ENCODE measurements at places on chromosomes 4 and X. TPM values are rescaled to one million over a fixed set of nuclear protein-coding genes. Genes with fewer than 3 reads are reported as not detected.

MGST2 gene
- 33.7 TPM for total RNA-seq

FABP2 gene
- total RNA-seq = not detected

GRCh38 chr4:148778980-148779675, 336.9 kb upstream of the NR3C2 start:
- H3K4me1 ChIP-seq = peaks cover 12% of the 10 kb centered on the region
- H3K27ac ChIP-seq = no peak overlapping the region
- no peaks in the 10 kb centered on the region for H3K27me3 ChIP-seq
- no peak for DNase-seq
- H3K4me3 ChIP-seq = no peak overlapping the region
- no peaks in the 10 kb centered on the region for H3K36me3 ChIP-seq

DNA sequence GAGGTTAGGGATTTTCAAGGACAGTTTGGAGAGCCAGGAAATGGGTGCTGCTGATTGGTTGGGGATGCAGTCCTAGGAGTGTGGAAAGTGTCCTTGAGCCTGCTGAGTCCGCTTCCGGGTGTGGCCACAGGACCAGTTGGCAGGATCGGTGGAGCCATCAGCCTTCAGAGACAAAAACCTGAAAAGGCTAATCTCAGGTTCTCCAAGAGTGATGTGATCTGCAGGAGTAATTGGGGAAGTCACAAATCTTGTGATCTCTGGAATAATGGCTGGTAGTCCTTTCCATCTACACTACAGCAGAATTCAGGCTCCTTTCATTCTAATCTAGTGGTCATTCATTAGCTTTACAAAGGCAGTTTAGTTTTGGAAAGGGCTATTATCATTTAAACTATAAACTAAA, 55.9 kb upstream of the BMP2K start:
- H3K4me3 ChIP-seq = no peak overlapping the region
- H3K36me3 ChIP-seq = peaks cover 3% of the 10 kb centered on the region
- peaks cover 22% of the 10 kb centered on the region for H3K27me3 ChIP-seq

- H3K27ac ChIP-seq = no peak overlapping the region
- H3K36me3 ChIP-seq = peaks cover 4% of the 10 kb centered on the region
- no peak overlapping the region for H3K4me3 ChIP-seq
- no peaks in the 10 kb centered on the region for H3K27me3 ChIP-seq
- no peak for DNase-seq
Observed at GRCh38 chr4:102543030-102543928, 42.1 kb downstream of the NFKB1 start.

DNA sequence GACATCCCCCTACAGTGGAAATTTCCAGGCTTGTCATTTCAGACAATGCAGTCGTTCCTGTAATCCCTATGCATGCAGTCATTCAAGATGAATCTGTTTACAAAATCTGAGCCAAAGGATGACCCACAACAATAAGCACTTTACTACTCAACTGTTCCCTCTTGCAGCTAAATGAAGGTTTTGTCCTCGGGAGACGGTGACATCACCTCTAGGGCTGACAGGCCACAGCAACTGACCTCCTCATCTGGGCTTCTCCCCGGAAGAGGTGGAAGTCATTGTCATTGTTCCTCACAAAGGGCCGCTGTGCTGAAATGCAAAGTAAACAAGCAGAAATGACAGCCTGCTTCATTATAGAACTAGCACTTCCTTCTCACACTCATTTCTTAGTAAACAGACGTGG, 29.2 kb downstream of the CLRN2 start:
- peak; percentile 35 for DNase-seq
- H3K4me3 ChIP-seq = no peak overlapping the region
- H3K27me3 ChIP-seq = no peaks in the 10 kb centered on the region
- peak overlapping the region; percentile 52 for H3K27ac ChIP-seq

- no peak overlapping the region for H3K27ac ChIP-seq
- no peaks in the 10 kb centered on the region for H3K4me1 ChIP-seq
- H3K27me3 ChIP-seq = no peaks in the 10 kb centered on the region
- no peaks in the 10 kb centered on the region for H3K36me3 ChIP-seq
- no peak overlapping the region for H3K4me3 ChIP-seq
Observed at GRCh38 chr4:184280591-184281071, 63.0 kb upstream of the ENPP6 start.

DNA sequence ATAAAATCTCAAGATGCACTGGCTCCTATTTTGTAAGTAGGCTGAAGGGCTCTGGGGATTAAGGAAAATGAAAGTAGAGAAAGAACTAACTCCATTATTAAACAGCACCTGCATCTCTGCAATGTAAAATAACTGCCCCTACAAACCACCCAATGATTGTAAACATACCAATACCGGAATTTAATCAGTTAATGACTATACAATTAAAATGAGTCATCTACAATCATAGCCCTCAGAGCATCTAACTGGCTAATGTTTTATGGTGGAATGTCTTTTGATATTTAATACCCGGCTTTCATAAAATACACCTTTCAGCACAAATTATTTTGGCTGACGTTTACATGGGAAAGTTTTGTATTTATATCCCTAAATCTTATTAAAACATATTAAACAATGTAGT, 142.3 kb downstream of the PAPSS1 start:
- H3K4me3 ChIP-seq = no peak overlapping the region
- peaks cover 10% of the 10 kb centered on the region for H3K27me3 ChIP-seq
- no peaks in the 10 kb centered on the region for H3K36me3 ChIP-seq
- H3K4me1 ChIP-seq = no peaks in the 10 kb centered on the region
- H3K27ac ChIP-seq = no peak overlapping the region

- no peak overlapping the region for H3K4me3 ChIP-seq
- no peaks in the 10 kb centered on the region for H3K27me3 ChIP-seq
- DNase-seq = no peak
- no peak overlapping the region for H3K27ac ChIP-seq
Observed at GRCh38 chrX:49991758-49992157, 69.4 kb downstream of the CLCN5 start.
